Tongue (tissue), 3 donors: ENCODE measurements at places on chromosomes 2 and 18.

GRCh38 chr2:230619491-230619890, 93.2 kb upstream of the CAB39 start:
- no peak for DNase-seq

- DNase-seq: no peak
Observed at GRCh38 chr2:144668493-144669110, 148.7 kb upstream of the ZEB2 start.

- no peak for DNase-seq
Observed at GRCh38 chr18:36817039-36817438, 11.8 kb downstream of the TPGS2 start.

GRCh38 chr2:196012314-196012713, 56.3 kb downstream of the DNAH7 start:
- no peak for DNase-seq

GRCh38 chr2:62461707-62462106, 44.3 kb downstream of the TMEM17 start:
- no peak for DNase-seq

- DNase-seq: peak; percentile 32
Observed at GRCh38 chr2:164314148-164314547, 307.1 kb downstream of the GRB14 start.

GRCh38 chr2:236075802-236076201, 92.4 kb downstream of the GBX2 start:
- DNase-seq: no peak

DNA sequence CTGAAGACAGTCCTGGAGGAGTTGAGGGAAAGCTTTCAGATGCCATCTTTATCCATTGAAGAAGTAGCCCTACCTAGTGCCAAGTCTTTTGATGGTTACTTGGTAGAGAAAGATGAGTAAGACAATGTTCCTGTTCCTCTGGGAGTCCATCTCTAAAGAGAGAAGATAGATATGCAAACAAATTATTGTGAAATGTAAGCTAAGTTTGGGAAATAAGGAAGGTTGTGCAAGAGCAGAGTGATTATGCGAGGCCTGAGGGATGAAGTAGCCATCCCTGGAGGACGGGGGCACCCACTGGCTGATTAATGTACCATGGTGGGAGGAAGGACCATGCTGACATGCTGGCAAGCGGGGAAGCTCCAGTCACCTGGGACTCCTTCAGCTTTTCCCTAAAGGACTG, 994 bp upstream of the DTNA start:
- no peak for DNase-seq

GRCh38 chr2:23430263-23430662, 45.3 kb downstream of the KLHL29 start:
- no peak for DNase-seq

- DNase-seq: no peak
Observed at GRCh38 chr2:65429786-65430602, 2.4 kb downstream of the SPRED2 start.

DNA sequence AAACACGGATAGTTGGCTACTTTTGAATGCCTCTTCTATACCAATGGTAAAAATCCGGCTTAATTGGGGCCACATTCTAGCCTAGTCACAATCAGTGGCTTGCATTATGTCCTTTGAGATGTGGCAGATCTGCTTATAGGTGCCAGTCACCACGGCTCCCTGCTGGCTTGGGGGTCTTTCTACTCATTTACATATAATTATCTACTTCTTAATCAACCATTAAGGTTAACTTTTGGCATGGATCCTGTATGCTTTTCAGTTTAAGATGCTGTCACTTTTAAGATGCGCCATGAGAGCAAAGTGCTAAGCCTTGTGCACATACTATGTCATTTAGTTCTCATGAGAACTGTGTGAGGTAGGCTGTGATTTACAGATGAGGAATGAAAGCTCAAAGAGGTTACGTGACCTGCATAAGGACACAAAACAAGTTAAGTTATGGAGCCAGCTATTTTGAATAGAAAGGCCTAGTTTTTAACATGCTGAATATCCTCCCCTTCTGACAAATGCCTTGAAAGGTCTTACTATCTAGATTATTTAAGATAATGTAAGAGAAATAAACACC, 4.1 kb downstream of the NEDD4L start:
- no peak for DNase-seq

DNA sequence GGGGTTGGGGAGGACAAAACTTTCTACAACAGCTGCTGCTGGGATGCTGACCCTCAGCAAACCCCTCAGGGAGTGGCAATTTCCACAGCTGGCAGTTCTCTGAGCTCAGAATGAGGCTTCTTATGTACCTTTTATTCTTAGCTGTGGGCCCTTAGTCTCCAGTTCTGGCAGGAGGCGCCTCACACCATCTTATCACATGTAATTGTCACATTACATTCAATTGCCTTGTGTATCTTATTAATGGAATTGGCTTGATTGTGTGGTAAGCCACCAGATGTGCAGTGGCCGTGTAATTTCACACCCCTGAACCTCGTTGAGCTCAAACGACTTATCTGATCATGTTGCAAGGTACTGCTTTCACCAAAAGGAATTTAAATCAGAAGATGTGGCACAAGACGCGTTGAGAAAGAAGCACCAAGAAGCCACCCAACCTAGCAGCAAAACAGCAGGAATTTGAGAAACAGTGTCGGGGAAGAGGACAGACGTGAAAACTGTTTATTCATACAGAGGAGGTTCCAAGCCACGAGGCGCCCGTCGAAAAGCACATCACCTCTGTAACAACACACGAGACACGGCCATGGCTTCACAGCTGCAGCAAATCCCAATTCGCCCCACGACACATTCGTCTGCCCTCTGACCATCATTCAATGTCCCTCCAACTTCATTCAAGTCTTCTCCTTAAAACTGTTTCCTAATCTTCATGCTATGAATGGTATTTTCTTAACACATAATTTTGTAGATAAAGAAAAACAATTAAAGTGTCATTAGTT, 53.6 kb upstream of the LPIN2 start:
- DNase-seq: peak; percentile 47

- DNase-seq: no peak
Observed at GRCh38 chr18:73973972-73974371, 173.7 kb downstream of the FBXO15 start.

DNA sequence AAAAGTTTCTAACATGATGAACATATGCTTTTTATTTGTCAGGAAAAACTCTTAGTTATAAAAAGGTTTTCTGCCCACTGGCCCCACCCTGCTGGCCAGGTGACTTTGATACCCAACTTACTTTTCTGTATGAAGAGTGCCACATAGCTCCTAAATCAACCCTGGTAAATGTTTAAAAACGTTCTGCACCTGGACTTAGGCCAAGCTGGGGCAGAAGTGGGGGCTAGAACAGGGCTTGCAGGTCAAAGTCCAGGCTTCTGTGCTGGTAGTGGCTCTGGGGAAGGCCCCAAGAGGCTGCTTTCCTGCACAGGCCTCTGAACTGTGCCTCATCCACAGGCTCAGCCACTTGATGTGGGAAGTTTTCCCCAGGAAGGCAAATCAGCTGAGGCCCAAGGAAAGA, 171.7 kb downstream of the ANKRD30B start:
- no peak for DNase-seq

- no peak for DNase-seq
Observed at GRCh38 chr2:162317861-162318327, 590 bp downstream of the IFIH1 start.

DNA sequence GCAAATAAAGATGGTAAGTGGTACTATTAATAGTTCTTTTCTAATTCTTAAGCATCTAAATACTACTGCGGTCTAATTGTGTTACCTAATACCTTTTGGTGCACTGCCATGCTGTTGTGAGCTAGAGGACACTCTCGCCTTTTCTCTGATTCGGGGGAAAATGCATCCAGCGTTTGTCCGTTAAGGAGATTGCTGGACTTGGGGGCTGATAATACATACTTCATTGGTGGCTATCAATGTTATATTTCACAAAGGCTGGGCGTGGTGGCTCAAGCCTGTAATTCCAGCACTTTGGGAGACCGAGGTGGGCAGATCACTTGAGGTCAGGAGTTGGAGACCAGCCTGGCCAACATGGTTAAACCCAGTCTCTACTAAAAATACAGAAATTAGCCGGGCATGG, 141.7 kb upstream of the TWIST2 start:
- no peak for DNase-seq

GRCh38 chr2:28094739-28095138, 204.2 kb downstream of the BABAM2 start:
- no peak for DNase-seq

DNA sequence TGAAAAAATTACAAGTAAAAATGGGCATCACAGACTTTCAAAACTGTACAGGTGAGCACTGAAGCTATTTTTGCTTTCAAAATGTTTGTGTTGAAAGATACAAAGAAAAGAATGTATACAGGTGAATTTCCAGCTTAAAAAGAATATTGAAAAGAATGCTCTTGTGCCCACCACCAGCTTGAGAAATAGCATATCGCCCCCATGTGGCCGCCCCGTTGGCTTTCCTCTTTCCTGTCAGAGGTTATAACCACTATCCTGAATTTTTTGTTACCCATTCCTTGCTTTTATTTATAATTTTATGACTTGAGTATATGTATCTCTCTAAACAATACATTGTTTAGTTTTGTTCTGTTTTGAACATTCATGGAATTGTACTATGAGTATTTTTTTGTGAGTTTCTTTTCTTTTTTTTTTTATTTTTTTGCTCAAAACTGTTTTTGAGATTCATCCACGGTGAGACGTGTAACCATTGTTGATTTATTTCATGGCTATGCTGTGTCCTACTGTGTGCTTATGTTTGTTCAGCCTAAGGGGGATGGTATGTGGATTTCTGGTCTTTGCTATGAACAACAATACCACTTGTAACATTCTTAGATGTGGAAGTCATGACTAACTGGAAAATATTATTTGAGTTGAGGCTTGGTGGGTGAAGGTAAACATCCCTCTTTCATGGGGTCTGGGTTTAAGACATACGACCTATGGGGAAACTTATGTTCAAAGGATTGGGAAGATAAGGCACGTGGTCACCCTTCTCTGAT, 11.6 kb downstream of the TRPM8 start:
- peak; percentile 31 for DNase-seq

GRCh38 chr2:112772322-112772721, 7.9 kb upstream of the CKAP2L start:
- DNase-seq: no peak

DNA sequence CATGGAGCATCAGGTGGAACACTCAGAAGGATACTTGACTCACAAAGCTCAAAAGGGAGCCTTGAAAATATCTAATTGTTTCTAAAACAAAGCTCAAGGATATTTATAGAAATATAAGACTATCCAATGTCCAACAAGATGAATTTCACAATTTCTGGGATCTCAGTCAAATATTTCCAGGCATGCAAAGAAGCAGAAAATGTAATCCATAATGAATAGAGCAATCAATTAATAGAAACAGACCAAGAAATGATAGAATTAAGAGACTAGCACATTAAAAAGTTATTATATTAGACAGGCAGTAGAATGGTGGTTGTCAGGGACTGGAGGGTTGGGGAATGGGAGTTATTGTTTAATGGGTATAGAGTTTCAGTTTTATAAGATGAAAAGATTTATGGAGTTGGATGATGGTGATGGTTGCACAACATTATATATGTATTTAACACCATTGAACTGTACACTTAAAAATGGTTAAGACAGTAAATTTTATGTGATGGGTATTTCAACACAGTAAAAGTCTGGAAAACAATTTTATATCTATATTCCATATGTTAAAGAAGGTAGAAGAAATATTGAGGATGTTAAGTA, 189.9 kb upstream of the PIEZO2 start:
- DNase-seq: no peak

DNA sequence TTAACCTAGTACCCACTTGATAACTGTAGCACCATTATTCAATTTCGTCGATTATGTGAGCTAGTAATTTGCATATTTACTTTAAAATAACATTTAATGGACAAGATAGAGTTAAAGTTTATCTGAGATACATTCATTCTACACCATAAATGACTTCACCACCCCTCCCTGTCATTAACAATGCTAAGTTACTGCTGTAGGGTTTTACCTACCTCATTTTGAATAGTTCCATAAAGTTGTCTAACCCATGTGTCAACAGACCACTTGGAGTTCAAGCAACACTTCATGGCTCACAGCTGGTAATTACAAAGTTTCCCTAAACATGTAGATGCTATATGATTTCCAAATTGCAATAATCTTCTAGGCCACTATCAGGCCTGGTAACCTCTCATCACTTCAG, 127.4 kb upstream of the CYP26B1 start:
- no peak for DNase-seq

DNA sequence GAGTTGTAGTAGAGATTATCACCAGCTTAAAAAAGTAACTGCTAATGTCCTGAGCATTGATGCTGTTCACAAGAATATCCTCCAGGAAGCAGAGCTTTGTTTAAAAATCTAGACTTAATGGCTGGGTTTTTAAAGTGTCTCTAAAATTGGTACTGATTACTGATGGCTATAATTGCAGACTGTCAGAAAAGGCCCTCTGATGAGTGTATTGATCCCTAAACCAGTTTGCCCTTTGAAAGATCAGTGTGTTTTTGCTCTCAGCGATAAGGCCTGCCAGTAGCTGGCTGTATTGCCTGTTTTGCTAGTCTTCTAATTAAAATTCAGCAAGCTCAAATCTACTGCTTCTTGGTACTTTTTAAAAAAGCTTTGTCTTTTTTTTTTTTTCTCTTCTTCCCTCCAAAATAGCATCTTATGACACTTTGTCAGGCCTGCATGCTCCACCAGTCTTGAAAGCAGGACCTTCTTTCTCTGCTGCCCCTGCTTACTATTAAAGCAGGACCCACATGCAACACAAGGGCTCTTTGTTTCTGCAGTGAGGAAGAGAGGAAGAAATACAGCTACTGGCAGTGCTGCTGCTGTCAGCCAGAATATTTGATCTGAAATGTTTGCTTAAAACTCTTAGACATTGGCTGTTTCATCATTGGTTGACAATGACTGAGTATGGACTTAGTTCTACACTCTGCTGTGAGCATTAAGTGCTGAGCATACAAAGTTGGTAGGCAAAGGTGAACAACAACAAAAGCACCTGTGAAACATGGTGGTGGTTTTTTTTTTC, 1.8 kb downstream of the SEC11C start:
- DNase-seq: no peak

GRCh38 chr2:10407841-10408648, 40.1 kb downstream of the ODC1 start:
- no peak for DNase-seq

- DNase-seq: no peak
Observed at GRCh38 chr2:193566276-193566675, 1371.5 kb upstream of the TMEFF2 start.

DNA sequence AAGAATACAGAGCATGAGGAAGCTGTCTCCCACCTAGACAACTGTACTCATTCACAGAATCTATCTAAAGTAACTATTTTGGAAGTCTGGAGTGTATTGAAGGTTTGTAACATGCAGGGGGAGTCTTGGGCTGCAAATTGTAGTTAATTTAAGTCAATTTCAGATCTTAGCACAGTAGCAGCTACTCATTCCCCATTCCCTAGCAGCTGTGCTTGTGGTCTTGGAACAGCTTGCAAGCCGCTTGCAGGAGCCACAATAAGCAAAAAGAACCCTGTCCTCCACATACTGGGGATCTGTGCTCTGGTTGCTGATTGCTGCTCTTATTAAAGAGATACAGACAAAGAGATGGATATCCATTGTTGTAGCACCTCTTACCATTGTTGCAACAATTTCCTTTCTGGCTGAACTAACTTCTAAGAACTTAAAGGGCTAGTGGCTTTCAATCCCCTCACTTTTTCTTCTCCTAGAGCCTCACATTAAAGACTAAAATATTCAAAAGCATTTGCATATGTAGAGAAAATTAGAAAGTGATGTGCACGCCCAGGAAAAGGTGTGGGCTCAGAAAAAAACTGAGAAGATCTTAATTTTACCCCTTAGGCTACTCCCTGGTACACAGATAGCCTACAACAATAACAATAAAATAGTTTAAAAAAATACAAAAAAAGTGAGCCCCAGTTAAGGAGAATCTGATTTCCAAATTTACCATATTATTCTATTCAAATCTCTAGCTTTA, 1775.1 kb upstream of the PIK3C3 start:
- no peak for DNase-seq

- no peak for DNase-seq
Observed at GRCh38 chr2:59741840-59742239, 811.6 kb downstream of the BCL11A start.
